A172 (cell line): ENCODE measurements at places on chromosomes 1 and 21. TPM values are rescaled to one million over a fixed set of nuclear protein-coding genes. Genes with fewer than 3 reads are reported as not detected.

- DNase-seq: no peak
Observed at GRCh38 chr1:210151052-210151672, 81.4 kb upstream of the SERTAD4 start.

GRCh38 chr1:170685166-170685565 lies 21.2 kb downstream of the PRRX1 start:
- no peak for DNase-seq

GRCh38 chr1:88189525-88189924 lies 494.5 kb upstream of the PKN2 start:
- no peak for DNase-seq

The INSRR gene
- total RNA-seq: not detected in 2 replicates

- no peak for DNase-seq
Observed at GRCh38 chr1:148264374-148265276, 112.5 kb upstream of the NBPF11 start.

DNA sequence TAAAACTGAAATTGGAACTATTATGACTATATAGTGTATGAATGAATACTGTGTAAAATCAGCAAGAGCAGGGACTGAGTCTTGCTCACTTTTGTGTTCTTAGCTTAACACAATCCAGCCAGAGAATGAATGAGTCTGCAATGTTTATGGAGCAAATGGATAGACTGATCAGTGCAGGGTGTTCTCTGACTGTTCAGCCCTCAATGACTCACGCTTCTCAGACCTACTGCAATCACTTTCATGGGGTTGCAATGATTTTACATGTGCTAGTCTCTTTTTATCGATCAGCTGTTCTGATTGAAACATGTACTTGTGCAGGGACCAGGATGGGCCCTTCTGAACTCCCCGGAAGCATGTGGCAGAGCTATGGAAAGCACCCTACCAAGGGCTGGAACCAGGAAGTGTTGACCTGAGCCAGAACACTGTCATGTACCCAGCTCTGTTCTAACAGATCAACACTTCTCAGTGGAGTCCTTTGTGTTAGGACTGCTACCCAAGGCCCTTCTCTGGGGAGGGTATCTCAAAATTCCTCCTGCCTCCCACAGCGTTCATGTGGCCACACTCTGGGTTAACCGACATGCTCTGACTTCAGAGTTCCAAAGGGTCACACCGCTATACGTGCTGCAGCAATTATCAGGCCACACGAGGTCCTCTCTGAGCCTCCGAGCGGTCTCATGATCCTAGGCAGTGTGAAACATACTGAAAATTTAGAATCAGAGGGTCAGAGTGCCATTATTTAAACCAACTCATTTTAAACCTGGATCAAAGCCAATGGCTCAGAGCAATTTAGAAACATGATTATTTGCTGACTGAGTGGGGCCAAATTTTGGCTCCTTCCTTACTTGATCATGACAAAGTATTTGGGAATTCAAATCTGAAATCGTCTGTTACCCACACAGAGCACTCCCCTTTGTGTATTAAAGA lies 35.2 kb downstream of the GRIK1 start:
- DNase-seq: no peak

The KIF21B gene
- total RNA-seq: 1.2 and 2.0 TPM in 2 replicates

DNA sequence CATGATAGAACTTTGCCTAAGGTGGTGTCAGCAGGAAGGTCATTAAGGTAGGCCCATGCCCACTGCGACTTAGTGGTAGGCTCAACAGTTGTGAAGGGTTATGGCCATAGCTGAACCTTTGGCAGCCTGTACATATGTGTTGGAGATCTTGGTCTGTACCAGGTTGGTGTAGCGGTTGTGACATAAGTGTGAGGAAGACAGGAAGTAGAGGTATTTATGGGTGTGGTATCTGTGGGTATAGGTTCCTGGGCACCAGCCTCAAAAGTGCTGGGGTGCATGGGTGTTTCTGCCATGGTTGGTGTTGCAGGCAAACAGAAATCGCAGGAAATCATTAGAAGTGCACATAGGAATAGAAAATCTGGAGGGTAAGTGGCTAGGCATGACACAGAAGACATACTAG lies 18.6 kb upstream of the LRIF1 start:
- no peak for DNase-seq

The COL6A1 gene
- total RNA-seq: 329 and 393 TPM in 2 replicates

- peak; percentile 62 for DNase-seq
Observed at GRCh38 chr1:15918962-15919715, 56.8 kb downstream of the ZBTB17 start.

DNA sequence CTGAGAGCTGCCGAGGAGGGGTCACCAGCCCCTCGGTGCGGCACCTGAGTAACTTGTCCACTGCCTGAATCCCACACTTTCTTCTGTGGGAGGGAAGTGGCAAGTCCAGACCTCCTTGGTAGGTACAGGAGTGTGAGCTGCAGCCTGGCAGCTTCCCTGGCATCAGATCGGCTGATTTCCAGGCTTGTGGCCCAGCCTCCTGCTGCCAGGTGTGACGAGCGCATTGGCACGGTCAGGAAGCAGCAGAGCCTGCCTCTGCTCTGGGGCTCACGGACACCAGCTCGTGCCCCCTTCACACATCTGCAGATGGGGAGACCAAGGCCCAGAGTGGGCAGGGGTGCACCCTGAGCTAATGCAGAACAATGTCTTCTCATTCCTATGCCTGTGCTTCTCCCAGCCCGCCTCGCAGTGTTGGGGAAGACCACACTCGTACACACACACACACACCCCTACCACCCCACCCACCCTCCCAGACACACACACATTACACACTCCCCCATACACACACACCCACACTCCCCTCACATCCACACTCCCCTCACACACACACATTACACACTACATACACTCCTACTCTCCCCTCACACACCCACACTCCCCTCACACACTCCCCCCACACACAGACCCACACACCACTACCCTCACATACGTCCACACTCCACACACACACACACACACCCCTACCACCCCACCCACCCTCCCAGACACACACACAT lies 33.1 kb upstream of the SELENON start:
- DNase-seq: no peak

GRCh38 chr1:64282351-64282750 lies 78.9 kb downstream of the UBE2U start:
- no peak for DNase-seq

DNA sequence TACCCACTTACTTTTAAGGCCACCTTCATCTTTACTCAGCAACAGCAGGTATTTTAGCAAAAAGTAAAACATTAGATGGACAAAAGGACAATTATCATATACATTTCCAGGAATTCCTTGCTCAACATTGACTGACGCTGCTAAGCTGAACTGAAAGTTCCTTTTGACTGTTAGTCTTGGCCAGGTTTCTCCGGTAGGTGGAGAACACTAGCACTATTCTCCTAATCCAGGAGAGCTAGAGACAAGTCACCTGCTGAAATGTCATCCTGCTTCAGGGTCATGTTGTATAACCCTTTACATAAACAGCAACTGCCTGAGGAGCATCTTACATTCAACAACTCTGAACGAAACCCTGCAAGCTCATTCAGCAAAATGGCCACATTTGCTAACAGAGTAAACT lies 109.0 kb upstream of the ESRRG start:
- DNase-seq: no peak

GRCh38 chr1:158077411-158078256 lies 84.2 kb downstream of the KIRREL1 start:
- DNase-seq: no peak

- DNase-seq: peak; percentile 33
Observed at GRCh38 chr1:164675342-164675904, 116.4 kb downstream of the PBX1 start.

- no peak for DNase-seq
Observed at GRCh38 chr1:165376811-165377311, 20.3 kb upstream of the LMX1A start.

DNA sequence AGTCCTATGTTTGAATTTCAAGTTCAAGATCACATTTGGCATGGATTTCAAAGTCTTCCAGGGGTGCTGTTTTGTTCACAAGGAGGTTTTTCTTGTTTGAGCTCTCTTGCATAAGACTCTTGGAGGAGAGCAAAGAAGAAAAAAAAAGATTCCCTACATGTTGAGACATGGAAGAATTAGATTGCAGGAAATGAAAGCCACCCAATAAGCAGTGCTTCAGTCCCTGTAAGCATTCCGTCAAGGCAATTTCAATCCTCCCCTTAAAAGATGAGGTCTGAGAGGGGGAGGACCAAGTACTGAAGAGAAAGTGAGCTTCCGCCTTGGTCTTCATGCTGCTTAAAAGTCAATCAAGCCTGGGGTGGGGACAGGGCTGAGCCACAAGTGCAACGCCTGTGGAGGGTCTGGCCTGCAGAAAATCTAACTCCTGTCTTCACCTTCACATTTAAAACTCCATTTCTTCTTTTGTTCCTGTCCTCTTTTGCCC lies 50.2 kb downstream of the LPAR3 start:
- no peak for DNase-seq

The FMO1 gene
- not detected in 2 replicates for total RNA-seq
